Activated T-helper 1 cell treated with anti-CD3 and anti-CD28 coated beads, Interleukin-12 subunit alpha, Interleukin-12 subunit beta, Interleukin-2, Interleukin-4 antibody, amounts not matched to agents 30 ng/mL and 10 ng/mL and 1 ng/mL, durations not matched to agents 14 hours and 24 hours and 36 hours (primary cell): ENCODE measurements at places on chromosomes 16 and 17. TPM values are rescaled to one million over a fixed set of nuclear protein-coding genes. Genes with fewer than 3 reads are reported as not detected.

- no peak overlapping the region for H3K27ac ChIP-seq
- DNase-seq = no peak
- no peaks in the 10 kb centered on the region for H3K4me1 ChIP-seq
- H3K36me3 ChIP-seq = no peaks in the 10 kb centered on the region
- H3K4me3 ChIP-seq = no peak overlapping the region
Measured at GRCh38 chr17:60542071-60542470, 16.0 kb upstream of the APPBP2 start.

PIK3R5 gene
- total RNA-seq = 30.5 and 33.6 TPM in 2 replicates

- no peak overlapping the region for H3K27ac ChIP-seq
- DNase-seq = no peak
- peaks cover 7% of the 10 kb centered on the region for H3K27me3 ChIP-seq
- no peaks in the 10 kb centered on the region for H3K4me1 ChIP-seq
- no peak overlapping the region for H3K4me3 ChIP-seq
Measured at GRCh38 chr17:57025876-57026275, 47.9 kb downstream of the SCPEP1 start.

GRCh38 chr17:72126575-72127486 is 6.0 kb downstream of the SOX9 start:
- peaks cover 20% of the 10 kb centered on the region for H3K27me3 ChIP-seq
- H3K36me3 ChIP-seq = peaks cover 2% of the 10 kb centered on the region
- H3K27ac ChIP-seq = no peak overlapping the region
- DNase-seq = no peak
- no peak overlapping the region for H3K4me3 ChIP-seq
- no peaks in the 10 kb centered on the region for H3K4me1 ChIP-seq
